SW 1271 (cell line): ENCODE measurements at places on chromosomes 11 and 22.

GRCh38 chr11:130523166-130523565 is 74.7 kb downstream of the ADAMTS15 start:
- no peak for DNase-seq

DNA sequence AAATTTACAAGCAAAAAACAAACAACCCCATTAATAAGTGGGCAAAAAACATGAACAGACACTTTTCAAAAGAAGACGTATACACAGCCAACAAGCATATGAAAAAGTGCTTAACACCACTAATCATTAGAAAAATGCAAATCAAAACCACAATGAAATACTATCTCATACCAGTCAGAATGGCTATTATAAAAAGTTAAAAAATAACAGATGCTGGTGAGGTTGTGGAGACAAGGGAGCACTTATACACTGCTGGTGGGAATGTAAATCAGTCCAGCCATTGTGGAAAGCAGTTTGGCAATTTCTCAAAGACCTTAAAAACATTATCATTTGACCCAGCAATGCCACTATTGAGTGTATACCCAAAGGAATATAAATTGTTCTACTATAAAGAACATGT is 72.3 kb downstream of the BBOX1 start:
- no peak for DNase-seq

- DNase-seq, result no peak
These were observed 184.1 kb upstream of the SYT13 start for GRCh38 chr11:45470151-45470793.

- no peak for DNase-seq
These were observed 78.4 kb downstream of the MUC15 start for GRCh38 chr11:26493616-26494015.

DNA sequence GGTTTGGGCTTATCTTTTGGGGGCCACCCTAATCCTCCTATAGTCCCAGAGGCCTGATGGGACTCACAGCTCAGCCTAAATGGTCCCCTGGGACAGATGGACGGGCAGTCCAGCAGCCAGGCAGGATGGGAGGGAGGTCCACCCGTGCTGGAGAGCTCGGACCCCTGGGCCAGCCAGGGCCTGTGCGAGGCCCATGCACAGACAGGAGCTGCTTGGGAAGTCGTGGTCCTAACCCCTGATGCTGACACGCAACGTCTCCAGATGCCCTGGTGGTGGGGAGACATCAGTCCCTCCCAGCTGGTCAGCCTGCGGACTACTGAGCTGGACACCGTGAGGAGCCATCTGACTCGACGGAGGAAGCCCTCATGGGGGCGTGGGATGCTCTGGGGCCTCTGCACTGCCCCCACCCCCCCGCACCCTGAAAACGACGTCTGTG is 31.2 kb upstream of the MUC5AC start:
- no peak for DNase-seq

GRCh38 chr11:12007769-12008737 is at the start of gene DKK3:
TSS of gene DKK3 (minus strand) at chr11:12008626. CDS start at chr11:12008582, 44 bp downstream.
- DNase-seq, result no peak
